ENCODE measurements at places on chromosomes 1 and 21.
A peak's percentile ranks its signal among the peaks of the same experiment; 100 is the strongest.

DNA sequence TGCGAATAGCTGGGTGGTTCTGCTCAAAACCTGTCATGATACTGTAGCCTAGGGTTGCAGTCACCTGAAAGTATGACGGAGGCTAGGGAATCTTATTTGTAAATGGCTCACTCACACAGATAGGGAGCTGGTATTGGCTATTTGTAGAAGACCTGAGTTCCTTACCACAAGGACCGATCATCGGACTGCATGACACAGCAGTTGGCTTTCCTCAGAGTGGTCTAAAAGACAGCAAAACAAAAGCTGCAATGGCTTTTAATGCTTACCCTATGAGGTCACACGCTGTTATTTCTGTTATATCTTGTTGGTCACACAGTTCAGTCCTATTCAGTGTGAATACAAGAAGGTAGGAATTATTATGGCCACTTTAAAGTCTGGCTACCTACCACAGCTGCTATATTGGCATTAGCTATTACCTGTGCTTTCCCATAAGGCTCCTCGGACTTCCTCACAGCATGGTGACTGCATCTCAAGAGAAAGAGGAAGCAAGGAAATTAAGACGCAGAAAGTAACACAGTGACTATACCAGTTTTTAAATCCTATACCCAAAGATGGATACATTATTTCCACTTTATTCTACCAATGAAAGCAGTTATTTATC is 68.4 kb upstream of the LRRC7 start:
- DNase-seq = no peak

DNA sequence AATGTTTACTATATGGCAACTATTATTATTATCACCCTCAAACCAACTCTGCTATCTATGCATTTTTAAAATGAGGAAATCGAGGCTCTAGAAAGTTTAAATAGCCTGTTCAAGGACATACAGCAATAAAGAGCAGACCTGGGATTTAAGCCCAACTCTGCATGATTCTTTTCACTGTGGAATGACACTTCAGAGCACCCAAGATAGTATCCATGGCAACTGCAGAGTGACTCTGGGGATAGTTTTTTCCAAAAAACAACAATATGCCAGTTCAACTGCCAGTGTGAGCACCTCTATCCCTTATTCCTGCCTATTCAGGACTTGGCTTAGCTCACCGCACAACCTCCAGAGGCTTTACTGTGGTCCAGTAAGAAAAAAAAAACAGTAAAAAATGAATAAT is 293.9 kb downstream of the BRINP2 start:
- DNase-seq = no peak

GRCh38 chr1:211415700-211416099 is 76.3 kb downstream of the RD3 start:
- no peak for DNase-seq

GRCh38 chr1:119440721-119441307 is 25.9 kb downstream of the HSD3B2 start:
- DNase-seq = no peak

- no peak for DNase-seq
These were observed 132.5 kb upstream of the ZNF648 start for GRCh38 chr1:182193908-182194550.

- no peak for DNase-seq
These were observed 73.2 kb upstream of the CNIH3 start for GRCh38 chr1:224542783-224543440.

GRCh38 chr1:27395441-27396195 is 3.2 kb downstream of the GPR3 start:
- peak; percentile 60 for DNase-seq

- no peak for DNase-seq
These were observed 137.7 kb downstream of the LEPR start for GRCh38 chr1:65558215-65558614.

Data from activated CD8-positive, alpha-beta memory T cell treated with anti-CD3 and anti-CD28 coated beads for 1 hour (primary cell).